Activated CD8-positive, alpha-beta memory T cell treated with anti-CD3 and anti-CD28 coated beads, Interleukin-2, amount 50 U/mL, for 4 hours (primary cell): ENCODE measurements at places on chromosomes 11 and 22.

DNA sequence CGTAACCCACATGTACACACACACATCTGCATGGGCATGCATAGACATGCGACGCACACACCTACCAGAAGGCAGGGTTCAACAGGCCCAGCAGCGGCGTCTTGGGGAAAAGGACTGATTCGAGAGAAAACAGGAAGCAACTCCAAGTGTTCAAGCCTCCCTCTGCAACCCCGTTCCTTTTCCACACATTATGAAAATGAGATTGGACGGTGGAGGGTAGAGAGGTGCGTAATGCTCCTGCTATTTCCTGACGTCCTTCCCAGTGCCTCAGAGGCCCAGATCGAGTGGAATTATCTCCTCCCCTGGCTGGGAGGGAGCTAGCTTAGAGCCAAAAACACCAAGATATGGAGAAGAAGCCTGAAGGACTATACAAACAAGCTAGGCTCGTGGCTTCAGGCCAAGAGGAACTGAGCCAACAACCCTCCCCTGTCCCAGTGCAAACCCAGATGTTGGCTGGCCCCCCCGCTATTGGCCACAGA is 289.2 kb downstream of the MN1 start:
- DNase-seq: no peak

DNA sequence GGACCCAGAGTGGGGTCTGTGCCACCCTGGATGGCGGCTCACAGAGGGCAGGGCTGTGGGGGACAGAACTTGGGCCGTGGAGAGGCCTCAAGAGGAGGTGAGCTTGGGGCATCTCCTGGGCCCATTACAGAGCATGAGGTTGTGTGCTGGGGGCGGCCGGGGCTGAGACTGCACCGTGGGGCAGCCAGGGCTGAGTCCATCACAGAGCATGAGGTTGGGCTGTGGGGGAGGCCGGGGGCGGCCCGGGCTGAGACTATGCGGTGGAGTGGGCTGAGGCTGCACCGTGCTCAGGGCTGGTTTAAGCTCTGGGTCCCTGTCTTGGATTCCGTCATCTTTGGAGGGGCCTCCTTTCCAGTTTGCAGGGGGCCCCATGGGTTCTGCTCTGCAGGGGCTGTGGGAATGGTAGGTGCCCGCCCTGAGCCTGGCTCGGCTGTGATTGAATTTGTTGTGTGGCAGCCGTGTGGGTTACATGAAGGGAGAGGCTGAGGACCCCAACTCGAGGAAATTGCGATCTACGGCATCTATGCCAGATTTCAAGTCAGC is 38.1 kb upstream of the MUC5AC start:
- peak; percentile 11 for DNase-seq

DNA sequence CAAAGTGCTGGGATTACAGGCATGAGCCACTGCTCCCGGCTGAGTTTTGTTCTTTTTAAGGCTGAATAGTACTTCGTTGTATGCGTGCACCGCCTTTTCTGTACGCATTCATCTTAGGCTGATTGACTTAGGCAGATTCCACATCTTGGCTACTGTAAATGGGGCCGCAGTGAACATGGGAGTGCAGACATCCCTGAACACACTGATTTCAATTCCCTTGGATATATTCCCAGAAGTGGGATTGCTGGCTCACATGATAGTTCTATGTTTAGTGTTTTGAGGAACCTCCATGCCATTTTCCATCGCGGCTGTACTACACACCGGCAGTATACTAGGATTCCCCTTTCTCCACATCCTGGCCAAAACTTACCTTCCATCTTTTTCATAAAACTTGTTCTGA is 10.4 kb upstream of the ZNF74 start:
- no peak for DNase-seq

DNA sequence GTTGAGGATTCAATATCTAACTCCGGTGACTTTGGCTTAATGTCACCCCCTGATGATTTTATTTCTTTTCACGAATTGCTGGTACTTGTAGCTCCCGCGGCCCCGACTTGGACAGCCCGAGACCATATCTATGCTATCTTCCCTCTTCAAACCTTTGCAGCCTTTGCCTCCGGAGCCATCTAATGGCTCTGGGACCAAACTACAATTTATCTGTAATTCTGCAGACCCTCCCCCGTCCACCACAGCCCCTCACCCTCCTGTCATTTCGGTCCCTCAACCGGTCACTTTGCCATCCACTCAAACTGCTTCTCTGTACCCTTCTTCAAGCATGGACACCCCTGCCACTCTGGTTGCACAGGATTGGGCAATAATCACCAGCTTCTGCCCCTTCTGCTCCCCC is 25.7 kb upstream of the ALDH3B2 start:
- DNase-seq: no peak

DNA sequence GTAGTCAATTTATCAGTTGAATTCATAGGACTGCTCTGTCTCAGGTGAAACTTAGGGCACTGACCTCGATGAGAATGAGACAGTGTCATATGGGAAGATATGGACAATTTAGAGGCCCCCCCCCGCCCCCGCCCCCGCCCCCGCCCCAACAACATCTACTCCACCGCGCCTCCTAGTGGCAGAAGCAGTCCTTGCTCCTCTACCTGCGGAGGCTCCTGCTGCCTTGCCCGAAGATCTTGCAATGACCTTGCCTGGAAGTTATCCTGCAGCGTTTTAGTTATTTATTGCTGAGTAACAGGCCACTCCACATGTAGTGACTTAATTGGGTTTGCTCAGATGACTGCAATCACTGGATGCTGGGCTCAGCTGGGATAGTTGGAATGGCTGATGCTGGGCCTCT is 15.2 kb downstream of the SERPINH1 start:
- DNase-seq: peak; percentile 66

- no peak for DNase-seq
Measured at GRCh38 chr22:32776397-32776796, 25.1 kb upstream of the TIMP3 start.

DNA sequence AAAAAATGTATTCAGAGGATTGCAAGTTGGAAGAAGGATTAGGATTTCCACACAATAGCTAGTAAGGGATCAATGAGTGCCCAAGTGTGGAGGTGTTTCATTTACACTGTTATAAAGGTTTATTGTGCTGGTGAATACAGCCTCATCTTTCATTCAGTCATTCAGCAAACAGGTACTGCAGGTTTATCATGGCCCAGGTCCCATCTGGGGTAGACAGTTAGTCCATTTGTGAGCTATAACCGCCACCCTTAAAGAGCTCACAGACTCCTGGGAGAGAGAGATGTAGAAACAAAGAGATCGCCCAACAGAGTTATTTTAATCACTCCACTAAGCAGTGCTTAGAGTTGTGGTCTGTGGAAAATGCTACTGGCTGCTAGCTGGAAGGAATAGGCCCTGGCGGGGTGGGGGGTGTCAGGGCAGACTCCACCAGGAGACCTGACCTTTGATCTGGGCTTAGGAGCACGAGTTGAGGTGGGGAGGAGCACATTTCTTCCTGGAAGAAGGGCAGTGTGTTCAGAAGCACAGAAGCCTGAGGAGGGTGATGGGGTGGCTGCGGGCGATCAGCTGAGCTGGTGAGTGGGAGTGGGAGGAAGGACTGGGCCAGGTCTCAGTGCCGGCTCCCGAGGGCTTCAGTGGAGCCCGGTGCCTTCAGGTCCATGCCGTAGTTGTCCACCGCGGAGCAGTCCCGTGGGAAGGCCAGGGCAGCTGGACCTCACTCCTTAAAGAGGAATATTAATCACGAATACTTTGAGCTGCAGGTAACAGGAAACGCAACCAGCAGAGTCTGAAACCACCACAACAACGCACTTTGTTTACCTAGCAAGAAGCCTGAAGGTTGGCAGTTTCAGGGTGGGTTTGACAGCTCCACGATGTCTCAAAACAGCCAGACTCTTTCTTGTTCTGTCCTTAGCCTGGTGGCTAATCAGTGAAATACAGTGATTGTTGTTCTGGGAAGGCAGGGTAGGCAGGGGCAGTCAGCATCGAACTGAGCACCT is 11.2 kb downstream of the TOM1 start:
- DNase-seq: no peak

DNA sequence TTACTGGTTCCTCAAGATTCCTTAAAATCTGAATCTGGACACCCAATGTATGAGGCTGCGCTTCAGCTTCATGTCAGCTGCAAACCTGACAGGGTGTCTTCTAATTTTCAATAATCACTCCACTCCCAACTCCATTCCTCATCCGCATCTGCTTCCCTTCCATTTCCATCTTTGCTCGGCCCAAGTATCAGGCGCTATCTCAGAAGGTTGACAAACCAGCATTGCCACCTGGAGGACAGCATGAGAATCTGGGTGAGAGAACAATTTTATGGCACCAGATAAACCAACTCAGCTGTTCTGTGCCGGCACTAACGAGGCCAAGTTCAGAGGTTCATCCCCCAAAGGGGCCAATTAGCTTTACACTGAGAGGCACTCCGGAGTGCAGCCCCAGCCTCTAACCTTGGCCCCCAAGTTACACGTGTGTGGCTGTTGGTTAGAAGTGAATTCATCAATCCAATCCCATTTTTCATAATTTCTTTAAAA is 79.1 kb upstream of the LMO2 start:
- no peak for DNase-seq

- no peak for DNase-seq
Measured at GRCh38 chr11:4697585-4697984, at the start of gene OR51E2. TSS of gene OR51E2 (minus strand) at chr11:4697853. CDS start at chr11:4682711, 15,142 bp downstream.

DNA sequence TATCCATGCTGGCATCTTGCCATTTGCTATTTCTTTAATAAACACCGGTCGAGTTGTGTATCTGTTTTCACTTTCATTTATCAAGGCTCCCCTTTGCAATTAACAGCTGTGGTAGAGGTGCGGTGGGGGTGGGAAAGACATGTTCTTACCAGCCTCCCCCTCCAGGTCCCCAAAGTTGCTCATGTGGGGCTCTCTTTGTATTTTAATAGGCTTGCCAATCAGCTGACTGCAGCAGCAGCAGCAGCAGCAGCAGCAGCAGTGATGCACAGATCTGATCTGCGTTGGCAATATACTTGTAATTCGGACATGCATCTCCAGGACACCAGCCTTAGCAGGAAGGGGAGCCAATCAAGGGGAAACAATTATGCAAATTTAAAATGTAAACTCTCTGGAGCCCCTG is 40.3 kb upstream of the E2F8 start:
- DNase-seq: no peak

DNA sequence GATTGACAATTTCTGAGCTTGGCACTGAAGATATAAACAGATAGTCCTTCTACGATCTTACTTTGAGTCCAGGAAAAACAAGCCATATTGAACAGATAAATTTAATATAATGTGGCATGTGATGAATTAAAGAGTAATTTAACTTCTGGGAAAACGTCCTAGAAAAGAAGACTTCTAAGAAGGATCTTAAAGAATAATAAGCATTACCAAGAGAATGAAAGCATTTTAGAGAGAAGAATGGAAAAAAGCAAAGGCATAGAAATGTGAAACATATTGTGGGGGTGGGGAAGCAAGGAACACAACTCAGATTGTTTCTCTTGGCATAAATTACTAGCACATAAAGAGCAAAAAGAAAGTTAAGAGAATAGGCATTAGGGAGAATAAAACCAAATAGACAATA is 5.4 kb downstream of the DDIAS start:
- DNase-seq: no peak

GRCh38 chr11:64829536-64830251 is 14.8 kb downstream of the CDC42BPG start:
- no peak for DNase-seq
